Cardiac ventricle fibroblast (primary cell): ENCODE measurements at places on chromosomes 3 and 15. TPM values are rescaled to one million over a fixed set of nuclear protein-coding genes. Genes with fewer than 3 reads are reported as not detected.

The CCR9 gene
- total RNA-seq: not detected in 2 replicates

The MYH15 gene
- total RNA-seq: 0.10 TPM in 1 of 2 replicates, not detected in the other

The ZNF662 gene
- 1.1 and 1.4 TPM in 2 replicates for total RNA-seq

The ACOX2 gene
- 21.7 and 24.2 TPM in 2 replicates for total RNA-seq

The CNTN6 gene
- total RNA-seq: not detected in 2 replicates

The GXYLT2 gene
- 56.9 and 93.2 TPM in 2 replicates for total RNA-seq

The CKMT1A gene
- 0.06 TPM in 1 of 2 replicates, not detected in the other for total RNA-seq
